Naive B cell (primary cell): ENCODE measurements at places on chromosomes 3 and 15.

DNA sequence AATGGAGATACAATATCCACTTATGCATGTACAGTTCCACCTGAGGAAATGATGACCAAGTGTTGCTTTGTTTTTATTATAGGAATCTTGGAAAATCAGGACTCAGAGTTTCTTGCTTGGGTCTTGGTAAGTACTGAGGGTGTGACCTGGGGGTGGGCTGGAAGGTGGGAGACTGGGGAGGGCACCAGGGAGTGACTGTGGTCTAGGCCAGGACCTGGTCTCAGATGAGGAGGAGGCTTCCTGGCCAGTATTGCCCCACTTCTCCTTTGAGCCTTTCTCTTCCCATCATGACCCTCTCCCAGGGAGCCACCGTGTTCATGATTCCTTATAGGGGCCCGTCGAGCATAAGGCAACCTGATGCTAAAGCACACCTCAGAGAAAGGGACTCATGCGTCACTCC, 133.4 kb downstream of the SSR3 start:
- DNase-seq, result no peak

- no peak for DNase-seq
Measured at GRCh38 chr15:42101861-42102260, 7.5 kb upstream of the PLA2G4D start.

DNA sequence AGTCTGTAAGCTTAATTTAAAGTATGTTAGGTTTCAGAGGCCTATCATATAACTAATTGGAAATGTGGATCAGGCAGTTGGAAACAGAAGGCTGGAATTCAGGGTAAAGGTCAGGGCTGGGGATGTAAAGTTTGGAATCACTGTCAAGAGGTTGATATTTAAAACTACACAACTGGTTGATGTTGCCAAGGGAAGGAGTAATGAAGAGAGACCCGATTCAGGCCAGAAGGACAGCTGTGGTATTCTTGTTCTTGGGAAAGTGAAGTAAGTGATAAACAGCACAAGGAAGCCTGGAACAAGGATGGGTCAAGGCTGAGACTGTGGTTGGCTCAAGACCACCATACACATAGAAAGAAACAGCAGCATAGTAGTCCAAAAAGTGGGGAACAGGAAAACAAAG, 654.2 kb downstream of the NTRK3 start:
- DNase-seq, result no peak

GRCh38 chr3:81868597-81868996, 107.2 kb upstream of the GBE1 start:
- no peak for DNase-seq

- no peak for DNase-seq
Measured at GRCh38 chr3:188468662-188469061, 314.7 kb downstream of the LPP start.

DNA sequence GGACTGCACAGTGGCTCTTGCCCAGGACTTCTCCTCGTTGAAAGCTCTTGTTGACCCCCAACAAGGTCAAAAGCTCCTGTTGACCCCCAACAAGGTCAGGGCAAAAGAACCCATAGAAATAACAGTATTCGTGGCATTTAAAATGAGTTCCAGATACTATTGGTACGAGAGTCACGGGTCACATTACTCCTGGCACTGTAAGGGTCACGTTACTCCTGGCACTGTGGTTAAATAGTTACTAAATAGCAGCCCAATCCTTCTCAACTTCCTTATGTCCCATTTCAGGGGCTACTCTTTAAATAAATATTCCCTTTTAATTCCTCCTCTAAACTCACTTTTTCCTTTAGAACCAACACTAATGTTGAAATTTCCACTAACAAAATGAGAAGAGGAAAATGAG, 18.2 kb upstream of the ADCY5 start:
- DNase-seq, result no peak

DNA sequence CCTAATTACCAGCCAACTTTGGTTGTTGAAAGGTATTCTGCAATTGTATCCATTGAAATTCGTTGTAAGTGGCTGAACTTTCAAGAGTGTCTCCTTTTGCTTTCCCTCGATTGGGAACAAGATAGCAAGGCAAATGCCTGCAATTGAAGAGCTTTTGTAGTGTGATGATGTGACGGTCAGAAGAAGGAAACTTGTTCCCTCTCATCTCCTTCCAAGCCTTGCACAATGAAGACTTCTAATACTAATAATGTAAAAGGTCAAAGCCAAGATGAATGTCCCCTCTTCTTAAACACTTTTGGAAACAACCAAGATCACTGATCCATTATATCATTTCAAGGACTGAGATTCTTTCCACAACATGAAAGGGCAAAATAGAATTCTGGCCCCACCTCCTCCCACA, 101.9 kb upstream of the LMCD1 start:
- no peak for DNase-seq

DNA sequence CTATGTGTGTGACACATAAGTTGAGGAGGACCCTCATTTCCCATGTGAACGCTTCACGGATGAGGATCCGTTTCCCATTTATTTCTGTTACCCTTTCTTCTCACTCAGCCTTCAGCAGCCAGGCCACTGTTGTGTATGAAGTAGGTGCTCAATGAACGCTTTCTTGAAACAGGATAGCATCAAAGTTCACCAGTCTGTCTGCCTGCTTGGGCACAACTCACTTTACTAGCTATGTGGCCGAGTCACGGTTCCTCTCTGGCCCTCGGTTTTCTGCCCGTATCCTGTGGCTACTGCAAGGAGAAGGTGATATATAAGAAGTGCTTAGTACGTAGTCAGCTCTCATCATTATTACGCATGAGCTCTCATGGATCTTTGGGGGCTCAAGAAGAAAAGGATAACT, 22.4 kb downstream of the ACSBG1 start:
- no peak for DNase-seq
